Stimulated activated CD8-positive, alpha-beta memory T cell treated with anti-CD3 and anti-CD28 coated beads, Interleukin-4, amount 100 ng/mL, for 24 hours (primary cell): ENCODE measurements at places on chromosomes 2 and 18.

DNA sequence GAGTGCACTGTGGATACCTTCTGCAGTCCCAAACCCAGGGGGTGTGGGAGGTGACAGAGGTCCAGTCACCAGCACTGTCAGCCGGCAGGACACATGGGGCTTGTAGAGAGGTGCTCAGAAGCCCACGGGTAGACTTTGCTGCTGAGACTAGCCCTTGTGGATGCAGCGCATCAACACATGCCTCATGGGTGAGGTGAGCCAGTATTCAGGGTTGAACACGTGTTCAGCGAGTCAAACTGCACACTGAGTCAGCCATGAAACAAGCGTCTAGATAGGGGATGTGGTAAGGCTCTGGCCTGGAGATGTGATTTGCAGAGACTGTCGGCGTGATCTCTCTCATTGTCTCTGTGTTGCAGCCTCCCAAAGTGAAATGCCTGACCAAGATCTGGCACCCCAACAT is 35.8 kb upstream of the SCLY start:
- DNase-seq = peak; percentile 8

GRCh38 chr18:79548986-79549637 is 130.5 kb upstream of the CTDP1 start:
- no peak for DNase-seq

DNA sequence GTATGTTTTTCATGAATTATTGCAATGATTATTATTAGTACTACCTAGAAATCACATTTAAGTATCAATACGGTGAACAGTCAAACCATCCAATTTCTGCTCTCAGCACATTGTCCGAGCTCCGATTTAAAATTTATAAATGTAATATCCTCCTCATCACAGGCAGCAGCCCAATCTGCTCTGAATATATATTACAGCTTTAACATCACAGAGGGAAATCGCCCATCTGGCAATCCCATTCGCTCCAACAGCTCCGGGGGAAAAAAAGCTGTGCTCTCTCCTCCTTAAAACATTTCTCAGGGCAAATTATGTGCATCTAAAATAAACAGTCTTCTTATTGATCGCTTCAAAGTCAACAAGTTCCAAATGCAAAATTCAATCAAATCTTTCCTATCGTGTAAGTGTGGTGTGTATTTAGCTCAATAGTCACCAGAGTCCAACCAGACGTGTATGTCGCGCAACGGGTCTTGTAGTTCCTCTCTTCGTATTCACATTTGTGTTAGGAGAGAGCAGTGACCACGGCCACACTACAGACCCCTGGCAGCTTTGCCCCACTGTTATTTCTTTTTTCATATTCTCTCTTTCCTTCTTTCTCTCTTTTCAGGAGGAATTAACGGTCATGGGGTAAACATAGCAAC is 2.4 kb downstream of the FIGN start:
- no peak for DNase-seq

DNA sequence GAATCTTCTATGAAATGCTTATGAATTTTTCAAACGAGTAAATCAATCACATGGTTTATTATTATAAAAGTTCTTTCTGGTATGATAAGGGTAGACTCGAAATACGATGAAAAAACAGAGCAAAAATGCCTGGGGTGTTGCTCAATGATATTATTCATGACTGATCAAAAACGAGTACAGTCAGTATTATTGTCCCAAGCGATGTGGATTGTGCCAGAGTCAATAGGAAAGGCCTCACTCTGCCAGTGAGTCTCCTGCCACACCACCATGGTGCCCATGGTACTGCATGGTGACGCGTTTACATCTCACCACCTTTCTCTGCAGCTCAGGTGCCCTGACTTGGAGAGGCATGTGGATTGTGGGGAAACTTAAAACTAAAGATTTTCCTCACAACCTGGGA is 58.5 kb downstream of the KCTD1 start:
- no peak for DNase-seq

GRCh38 chr2:143219266-143219665 is 90.0 kb downstream of the ARHGAP15 start:
- no peak for DNase-seq

- no peak for DNase-seq
Observed at GRCh38 chr18:48053881-48054816, 123.7 kb upstream of the SMAD2 start.

DNA sequence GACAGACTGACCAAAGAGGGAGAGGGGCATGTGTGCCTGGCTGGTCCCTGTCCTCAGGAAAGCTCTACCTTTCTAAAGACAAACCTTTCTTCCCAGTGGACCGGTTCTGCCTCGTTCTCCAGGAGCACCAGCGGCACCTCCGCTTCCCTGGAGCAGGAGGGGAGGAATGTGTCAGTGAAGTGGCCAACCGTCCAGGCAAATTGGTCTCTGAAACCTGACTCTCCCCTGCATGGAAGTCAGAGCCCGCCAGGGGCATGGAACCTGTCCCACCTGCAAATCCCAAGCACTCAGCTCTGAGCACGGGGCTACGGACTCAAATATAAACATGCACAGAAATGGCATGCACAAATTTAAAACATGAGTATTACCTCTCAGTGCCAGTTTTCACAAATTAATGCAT is 62.9 kb downstream of the COL6A3 start:
- no peak for DNase-seq

DNA sequence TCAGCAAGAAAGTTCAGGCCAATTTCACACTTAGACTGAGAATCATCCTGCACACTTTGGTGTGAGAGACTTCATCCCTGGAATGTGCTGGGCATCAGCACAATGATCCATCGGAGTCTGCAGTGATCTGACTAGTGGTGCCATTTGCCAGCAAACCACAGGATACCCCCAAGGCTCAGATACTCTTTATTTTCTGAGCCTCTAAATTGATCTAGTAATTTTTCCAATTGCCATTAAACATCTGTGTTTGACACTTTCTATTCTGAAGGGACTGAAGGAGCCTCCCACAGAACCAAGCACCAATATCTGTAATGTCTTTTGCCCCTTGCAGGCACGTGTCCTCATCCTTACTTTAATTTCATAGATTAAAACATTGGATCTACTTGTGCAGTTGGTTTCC is 485.3 kb upstream of the SMIM21 start:
- DNase-seq = no peak

DNA sequence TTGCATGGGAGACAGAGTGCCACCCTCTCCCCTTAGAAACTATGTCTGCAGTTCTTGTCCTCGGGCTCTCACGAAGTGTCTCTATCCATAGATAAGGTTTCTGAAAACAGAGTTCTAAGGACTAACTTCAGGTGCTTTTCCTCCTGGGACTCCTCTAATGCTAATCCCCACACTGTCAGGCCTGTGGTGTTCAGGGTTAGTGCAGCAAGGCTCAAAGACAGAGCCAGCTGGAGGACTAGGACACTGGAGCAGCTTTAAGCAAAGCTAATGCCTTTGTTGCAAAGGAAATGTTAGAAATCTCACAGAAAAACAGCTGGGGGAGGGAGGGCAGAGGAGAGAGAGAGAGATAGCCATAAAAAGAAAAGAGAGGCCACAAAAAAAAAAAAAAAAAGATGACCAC is 824.0 kb upstream of the FSHR start:
- DNase-seq = no peak

GRCh38 chr2:192162392-192163042 is 32.2 kb downstream of the TMEFF2 start:
- peak; percentile 20 for DNase-seq

- DNase-seq = no peak
Observed at GRCh38 chr2:111028720-111029119, 92.0 kb upstream of the BCL2L11 start.

DNA sequence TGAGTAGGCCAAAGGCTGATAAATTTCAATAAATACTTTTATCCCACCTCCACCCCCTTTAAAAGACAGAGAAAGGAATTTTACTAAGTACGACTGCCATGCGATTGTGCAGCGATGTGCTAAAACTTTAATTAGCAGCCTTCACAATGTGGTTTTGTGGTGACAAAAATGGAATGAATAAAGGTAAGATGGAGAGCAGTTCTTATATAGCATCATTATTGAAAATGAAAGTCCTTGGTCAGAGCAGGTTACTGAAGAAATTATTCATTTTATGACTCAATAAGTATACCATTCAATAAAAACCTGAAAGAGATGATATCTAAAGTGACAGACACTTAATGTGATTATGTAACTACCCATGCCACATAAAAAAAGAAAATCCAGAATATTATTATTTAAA is 33.2 kb upstream of the MTIF2 start:
- no peak for DNase-seq

- peak; percentile 9 for DNase-seq
Observed at GRCh38 chr2:33069894-33070651, 123.3 kb downstream of the LTBP1 start.

- DNase-seq = peak; percentile 26
Observed at GRCh38 chr18:23131693-23132319, 3.5 kb upstream of the CABLES1 start.

DNA sequence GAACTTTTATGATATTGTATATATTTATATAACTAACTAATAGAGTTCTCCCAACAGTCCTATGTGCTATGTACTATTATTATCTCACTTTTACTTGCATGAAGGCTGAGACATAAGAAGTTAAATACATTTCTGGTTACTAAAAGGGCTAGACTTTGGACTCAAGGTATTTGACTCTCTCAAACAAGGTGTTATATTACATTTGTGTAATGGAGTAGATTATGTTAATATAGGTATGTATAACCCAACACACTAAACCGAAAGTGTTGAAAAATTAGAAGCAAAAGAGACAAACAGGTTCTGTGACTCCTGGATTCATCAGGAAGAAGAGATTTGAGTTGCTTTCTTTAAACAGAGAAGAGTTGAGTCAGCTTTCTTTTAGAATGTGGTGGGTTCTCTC is 733.6 kb upstream of the ZEB2 start:
- no peak for DNase-seq

GRCh38 chr18:51110073-51110797 is 80.2 kb downstream of the SMAD4 start:
- peak; percentile 59 for DNase-seq

DNA sequence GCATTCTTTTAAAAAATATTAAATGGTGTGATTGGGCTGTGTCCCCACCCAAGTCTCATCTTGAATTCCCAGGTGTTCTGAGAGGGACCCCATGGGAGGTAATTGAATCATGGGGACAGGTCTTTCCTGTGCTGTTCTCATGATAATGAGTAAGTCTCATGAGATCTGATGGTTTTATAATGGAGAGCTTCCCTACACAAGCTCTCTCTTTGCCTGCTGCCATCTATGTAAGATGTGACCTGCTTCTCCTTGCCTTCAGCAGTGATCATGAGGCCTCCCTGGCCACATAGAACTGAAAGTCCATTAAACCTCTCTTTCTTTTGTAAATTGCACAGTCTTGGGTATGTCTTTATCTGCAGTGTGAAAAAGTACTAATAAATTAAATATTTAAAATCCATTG is 10.3 kb downstream of the PPM1B start:
- DNase-seq = no peak

GRCh38 chr2:155379494-155379893 is 681.0 kb downstream of the KCNJ3 start:
- DNase-seq = no peak

GRCh38 chr2:105144941-105145300 is 96.6 kb upstream of the GPR45 start:
- DNase-seq = no peak

DNA sequence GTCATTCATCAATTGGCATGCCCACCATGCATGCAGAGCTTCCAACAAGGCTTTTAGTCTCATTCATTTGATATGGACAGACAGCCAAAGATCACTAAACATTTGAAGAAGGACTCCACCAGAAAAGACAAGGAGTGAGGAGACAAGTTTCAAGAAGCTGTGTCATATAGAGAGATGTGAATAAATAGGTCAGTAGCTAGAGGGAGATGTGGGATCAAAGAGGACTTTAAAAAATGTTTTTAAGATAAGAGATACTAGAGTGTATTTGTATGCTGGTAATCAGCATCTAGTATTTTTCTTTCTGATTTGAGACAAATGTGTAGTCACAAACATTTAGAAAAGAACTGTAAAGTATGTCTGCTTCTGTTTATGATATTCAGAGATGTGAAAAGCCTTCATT is 48.5 kb downstream of the ANTXR1 start:
- no peak for DNase-seq

GRCh38 chr18:58393295-58393694 is 235.6 kb downstream of the ALPK2 start:
- no peak for DNase-seq

DNA sequence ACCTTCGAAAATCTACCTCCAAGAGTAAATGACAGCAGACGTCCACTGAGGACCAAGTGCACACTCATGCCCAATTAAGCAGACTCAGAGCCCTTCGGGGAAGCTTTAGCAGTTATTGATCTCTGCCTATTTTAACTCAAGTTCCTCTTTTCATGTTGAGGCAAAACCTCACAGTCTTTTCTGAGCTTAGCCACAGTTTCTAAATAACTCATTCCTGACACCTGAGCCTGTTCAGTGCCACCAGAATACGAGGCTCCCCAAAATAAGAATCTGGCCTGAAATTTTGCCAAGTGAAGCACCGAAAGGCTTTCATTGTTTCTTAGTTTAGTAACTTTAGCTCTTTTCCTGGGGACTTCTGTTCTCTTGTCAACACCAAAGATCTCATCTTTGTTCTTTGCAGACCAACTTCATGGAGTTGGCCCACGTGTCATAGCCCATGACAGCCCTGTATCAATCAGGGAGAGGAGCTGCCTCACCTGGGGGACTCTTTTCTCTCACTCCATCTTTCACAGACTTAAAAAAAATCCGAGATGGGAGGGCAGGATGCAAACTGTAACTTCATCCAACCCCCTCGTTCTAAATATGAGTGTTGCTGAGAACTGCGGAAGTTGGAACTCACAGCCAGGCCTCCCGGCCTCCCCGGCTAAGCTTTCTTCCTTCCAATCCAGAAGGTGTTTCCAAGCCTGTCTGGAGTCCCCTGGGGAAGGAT is 22.2 kb downstream of the INPP5D start:
- DNase-seq = no peak

DNA sequence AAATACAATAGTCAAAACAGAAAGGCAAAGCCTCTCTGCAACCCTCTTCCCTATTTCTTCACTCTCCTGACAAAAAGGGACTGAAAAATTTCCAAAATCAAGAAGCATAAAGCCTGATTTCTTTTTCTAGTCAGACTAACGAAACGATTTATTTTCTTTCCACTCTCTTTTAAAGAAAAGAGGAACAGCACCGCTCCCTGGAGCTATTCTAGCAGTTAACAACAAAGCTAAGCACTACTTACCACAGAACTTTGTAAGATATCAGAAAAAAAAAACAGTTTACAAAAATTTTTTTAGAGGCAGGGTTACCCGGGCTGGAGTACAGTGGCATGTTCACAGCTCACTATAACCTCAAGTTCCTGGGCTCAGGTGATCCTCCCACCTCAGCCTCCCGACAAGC is 14.4 kb upstream of the FHL2 start:
- DNase-seq = no peak
